Substantia nigra (tissue), 51 donors: ENCODE measurements at places on chromosomes 5 and 9.
A peak's percentile ranks its signal among the peaks of the same experiment; 100 is the strongest.

GRCh38 chr5:72387985-72388384 lies 67.8 kb downstream of the PTCD2 start:
- no peak for DNase-seq

DNA sequence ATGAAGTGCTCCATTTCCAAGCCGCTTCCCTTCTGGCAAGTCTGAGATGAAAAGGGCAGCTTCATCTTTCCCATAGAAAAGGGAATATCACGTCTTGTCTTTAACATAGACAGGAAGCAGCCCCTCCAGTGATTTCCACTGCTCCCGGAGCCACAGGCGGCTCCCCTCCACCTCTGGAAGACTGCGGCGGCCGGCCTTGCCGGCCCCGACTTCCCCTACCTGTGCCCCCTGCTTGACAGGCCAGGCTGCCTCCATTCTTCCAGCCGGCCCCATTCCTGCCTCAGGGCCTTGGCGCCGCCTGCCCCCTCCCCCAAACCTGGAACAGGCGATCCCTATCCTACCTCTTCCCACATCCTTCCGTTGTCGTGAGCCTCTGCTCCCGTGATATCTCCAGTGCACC lies 141.8 kb downstream of the ZNF354C start:
- DNase-seq = no peak

DNA sequence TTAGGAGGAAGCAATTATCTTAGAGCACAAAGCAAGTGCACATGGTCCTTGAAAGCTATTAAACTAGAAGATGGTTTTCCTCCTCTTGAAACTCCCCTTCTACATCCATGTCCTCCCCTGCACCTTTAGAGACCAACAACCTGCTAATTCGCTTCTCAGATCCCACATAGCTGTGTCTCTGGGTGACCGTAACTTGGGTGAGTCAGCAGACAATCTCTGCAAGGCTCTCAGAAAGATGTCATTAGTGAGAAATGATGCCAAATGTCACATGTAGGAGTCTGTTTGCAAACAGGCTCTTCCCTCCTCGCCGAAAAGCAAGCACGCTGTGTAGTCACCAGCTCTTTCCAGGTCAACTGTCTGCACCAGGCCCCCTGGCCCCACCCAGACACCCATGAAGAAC lies 291.8 kb downstream of the SLIT3 start:
- DNase-seq = no peak

- DNase-seq = no peak
Observed at GRCh38 chr9:12819436-12820185, 44.8 kb downstream of the LURAP1L start.

DNA sequence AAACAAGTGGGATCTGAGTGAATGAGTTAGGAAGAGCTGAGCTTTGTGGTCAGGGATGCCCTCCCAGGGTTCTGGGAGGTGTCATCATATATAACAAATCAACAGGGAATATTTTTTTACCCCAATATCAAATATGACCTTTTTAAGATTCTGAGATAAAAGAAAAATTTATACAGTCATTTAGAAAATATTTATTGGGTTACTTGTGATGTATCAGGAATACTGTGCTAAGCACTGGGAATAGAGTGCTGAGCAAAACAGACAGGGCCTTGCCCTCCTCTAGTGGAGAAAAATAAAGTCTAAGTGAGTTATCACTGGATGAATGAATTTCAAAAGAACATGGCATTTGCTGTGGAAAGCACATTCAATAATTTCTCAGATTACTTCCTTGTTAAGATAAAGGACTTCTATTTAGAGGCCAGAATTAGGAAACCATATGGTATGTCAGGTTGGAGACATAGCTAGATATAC lies 102.9 kb downstream of the BOD1 start:
- DNase-seq = no peak

DNA sequence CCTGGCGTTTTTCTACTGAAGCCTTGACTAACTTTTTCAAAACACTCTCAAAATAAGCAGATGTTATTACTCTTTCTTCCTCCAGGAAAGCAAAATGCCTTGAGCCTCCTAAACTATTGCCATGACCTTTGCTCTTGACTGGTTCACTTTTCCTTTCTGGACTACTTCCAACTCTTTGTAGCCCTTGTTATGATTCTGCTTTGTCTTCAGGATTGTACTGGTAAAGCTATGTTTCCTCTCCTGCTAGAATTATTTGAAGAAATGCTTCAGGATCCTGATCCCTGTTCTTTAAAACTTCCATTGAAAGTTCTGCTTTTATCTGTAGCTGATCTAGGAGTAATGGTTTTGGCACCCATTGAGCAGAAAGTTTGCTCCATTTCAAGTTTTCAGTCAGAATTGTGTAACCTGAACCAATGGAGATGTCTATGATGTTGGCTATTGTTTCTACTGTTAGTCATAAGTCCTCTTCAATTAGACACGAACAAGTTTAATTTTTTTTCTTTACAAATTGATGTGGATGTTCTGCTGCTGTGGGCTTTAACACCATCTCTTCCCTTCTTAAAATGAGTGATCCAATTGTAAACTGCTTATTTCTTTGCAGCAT lies 1356.4 kb downstream of the EFNA5 start:
- DNase-seq = no peak

DNA sequence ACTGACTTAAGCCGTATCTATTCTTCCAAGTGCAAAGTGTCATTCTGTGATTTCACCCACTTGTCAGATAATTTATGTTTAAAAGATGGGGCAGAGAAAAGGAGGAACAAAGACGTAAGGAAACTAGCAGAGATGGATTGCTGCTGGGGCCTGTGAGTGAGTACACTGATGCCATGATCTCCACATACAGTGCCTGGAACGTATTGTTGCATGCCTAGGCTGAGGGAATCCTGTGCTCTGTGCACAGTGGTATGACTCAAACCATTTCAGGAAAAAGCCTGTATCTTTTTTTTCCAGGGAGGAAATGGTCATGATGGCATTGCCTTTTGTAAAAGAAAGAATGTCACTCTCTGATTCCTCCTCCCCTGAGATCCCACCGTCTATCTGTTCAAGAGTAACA lies 359.5 kb upstream of the ADAMTS16 start:
- DNase-seq = no peak

- no peak for DNase-seq
Observed at GRCh38 chr9:14752271-14752670, 29.7 kb upstream of the CER1 start.

GRCh38 chr5:180090098-180090768 lies 18.7 kb upstream of the RNF130 start:
- no peak for DNase-seq

DNA sequence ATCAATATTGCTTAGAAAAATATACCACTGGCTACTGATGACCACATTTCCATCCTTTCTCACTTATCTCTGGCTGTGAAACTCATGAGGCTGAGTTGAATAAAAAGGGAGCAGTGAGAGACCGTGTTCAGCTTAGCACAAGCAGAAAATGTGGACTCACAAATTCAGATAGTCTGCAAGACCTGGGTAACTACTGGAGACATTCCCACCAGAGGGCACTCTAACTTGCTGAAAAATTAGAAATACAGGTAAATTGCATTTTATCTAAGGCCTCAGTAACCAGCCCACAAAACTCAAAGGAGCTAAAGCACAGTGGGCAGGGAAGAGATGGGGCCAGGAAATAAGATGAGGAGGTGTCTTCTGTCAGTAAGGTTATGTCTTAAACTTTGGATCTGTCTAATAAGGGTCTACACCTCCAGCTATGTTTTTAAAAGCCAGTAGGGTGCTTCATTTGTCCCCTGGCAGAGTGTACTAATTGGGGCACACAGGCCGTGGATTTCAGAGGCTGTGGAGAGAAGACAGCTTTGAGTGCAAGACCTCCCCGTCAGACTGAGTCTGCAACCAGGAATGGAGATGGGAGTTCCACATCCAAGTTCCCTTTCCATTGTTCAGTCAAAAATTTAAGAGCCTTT lies 8.7 kb upstream of the NDUFB6 start:
- no peak for DNase-seq

DNA sequence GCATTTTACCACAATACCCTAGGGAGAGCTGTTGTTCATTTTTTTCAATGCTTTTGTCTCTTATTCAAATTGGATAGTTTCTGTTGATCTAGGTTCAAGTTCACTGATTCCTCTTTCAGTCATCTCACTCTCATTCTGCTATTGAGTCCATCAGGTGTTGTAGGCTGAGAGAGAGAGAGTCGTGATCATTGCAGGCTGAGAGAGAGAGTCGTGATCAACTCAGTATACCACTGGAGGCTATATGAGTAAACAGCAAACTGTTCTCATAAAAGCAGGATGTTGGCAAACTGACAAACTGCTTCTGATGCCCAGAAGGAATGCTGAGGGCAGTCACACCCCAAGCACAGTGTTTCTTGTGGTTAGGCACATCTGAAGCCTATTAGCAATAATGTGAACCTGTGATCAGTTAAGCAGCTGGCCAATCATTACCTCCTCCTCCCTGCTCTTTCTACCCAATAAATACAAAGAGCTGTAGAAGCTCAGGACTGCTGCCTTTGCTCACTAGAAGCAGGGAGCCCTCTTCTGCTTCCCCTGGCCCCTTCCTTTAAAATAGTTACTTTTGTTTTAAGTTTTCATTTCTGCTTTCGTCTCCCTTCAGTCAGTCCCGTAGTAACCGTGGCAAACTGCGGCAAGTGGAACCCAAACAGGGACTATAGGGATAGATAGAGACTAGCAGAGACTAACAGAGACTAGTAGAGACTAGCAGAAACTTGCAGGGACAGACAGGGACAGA lies 476.1 kb upstream of the ACO1 start:
- DNase-seq = no peak

GRCh38 chr5:138753794-138754698 lies 821 bp downstream of the CTNNA1 start:
- DNase-seq = peak; percentile 57

- peak; percentile 71 for DNase-seq
Observed at GRCh38 chr5:38441453-38442246, 114.8 kb downstream of the LIFR start.

DNA sequence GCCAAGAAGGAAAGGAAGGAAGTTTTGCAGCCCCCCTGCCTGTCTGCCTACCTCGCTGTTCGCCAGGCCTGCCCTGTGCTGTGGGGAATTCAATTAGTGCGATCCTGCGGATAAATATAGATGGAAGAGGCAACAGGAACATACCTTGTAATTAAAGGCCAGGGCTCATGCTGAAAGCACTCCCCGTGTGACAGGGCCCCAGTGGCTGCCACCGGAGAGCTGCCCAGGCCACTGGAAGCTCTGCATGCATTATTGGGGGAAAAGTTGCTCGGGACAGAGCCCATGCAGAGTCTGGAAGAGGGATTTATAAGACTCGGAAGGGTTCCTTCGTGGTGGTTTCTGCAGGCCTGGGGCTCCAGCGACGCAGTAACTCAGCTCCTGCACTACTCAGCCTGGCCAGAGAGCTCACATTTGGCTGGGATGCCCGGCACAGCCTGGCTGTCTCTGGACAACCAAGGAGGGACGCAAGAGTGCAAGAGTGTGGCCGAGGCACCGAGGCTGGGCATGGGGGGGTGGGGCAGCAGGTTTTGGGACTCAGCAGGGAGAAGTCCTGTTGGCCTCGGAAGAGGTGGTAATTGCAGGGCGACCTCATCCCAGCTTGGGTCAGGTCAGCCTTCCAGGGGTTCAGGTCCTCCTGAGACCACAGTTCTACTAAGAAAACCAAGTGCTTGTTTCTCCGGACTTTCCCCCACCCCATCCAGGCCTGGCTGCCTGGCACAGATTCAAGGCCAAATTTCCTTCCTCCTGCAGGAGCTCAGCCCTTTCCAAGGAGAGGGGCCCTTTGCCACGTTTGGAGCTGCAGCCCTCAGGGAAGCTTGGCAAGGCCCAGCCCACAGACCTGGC lies 68.1 kb upstream of the GGTA1 start:
- no peak for DNase-seq
